Sigmoid colon (tissue), 7 donors: ENCODE measurements at places on chromosomes 12 and 14. TPM values are rescaled to one million over a fixed set of nuclear protein-coding genes. Genes with fewer than 3 reads are reported as not detected.

KRT6A gene
- not detected for total RNA-seq

ADAM21 gene
- total RNA-seq: not detected

NRIP2 gene
- total RNA-seq: 1.1 TPM

GPX2 gene
- not detected for total RNA-seq

KRT3 gene
- not detected for total RNA-seq

SMCO2 gene
- not detected for total RNA-seq

PDZRN4 gene
- total RNA-seq: 98.1 TPM

NID2 gene
- 26.4 TPM for total RNA-seq

KRT72 gene
- not detected for total RNA-seq

CLMN gene
- total RNA-seq: 9.1 TPM

AMN1 gene
- total RNA-seq: 10.2 TPM

ADCY4 gene
- 12.1 TPM for total RNA-seq

CLEC2A gene
- not detected for total RNA-seq

KCNK13 gene
- 1.1 TPM for total RNA-seq

TMEM106C gene
- total RNA-seq: 46.2 TPM

SOCS2 gene
- total RNA-seq: 96.0 TPM

CCDC60 gene
- total RNA-seq: 1.1 TPM

ZBTB39 gene
- total RNA-seq: 5.0 TPM

CEBPE gene
- not detected for total RNA-seq

PUS7L gene
- total RNA-seq: 6.3 TPM

SLC22A17 gene
- total RNA-seq: 28.6 TPM

KRT8 gene
- 20.6 TPM for total RNA-seq

DGLUCY gene
- 85.3 TPM for total RNA-seq

KRT73 gene
- not detected for total RNA-seq

CIT gene
- 4.6 TPM for total RNA-seq

CAMKK2 gene
- 21.6 TPM for total RNA-seq

PLXNC1 gene
- total RNA-seq: 2.0 TPM

EXOC3L4 gene
- total RNA-seq: 1.4 TPM

IL22 gene
- not detected for total RNA-seq

IFNG-AS1 gene
- total RNA-seq: not detected

OR4K13 gene
- not detected for total RNA-seq

ZNF891 gene
- total RNA-seq: 3.1 TPM

TPH2 gene
- 0.55 TPM for total RNA-seq

CIROP gene
- not detected for total RNA-seq

C12orf54 gene
- total RNA-seq: not detected

KRT77 gene
- total RNA-seq: not detected

RDH5 gene
- 30.7 TPM for total RNA-seq

CCDC175 gene
- not detected for total RNA-seq

TMEM119 gene
- 11.6 TPM for total RNA-seq

COCH gene
- total RNA-seq: 15.1 TPM

CD163 gene
- 230 TPM for total RNA-seq

FOXG1 gene
- total RNA-seq: not detected

TMTC1 gene
- 68.5 TPM for total RNA-seq

TAS2R7 gene
- total RNA-seq: not detected

SLC6A15 gene
- total RNA-seq: 1.8 TPM

NPFF gene
- total RNA-seq: not detected

SERPINA4 gene
- not detected for total RNA-seq

DIO3 gene
- total RNA-seq: 0.55 TPM

DPF3 gene
- total RNA-seq: 2.9 TPM

TPPP2 gene
- total RNA-seq: not detected

FAM186B gene
- 0.54 TPM for total RNA-seq

APOF gene
- not detected for total RNA-seq

FGF6 gene
- total RNA-seq: not detected

IKZF4 gene
- 6.6 TPM for total RNA-seq
